D341Med (cell line): ENCODE measurements at places on chromosomes 4 and X.

GRCh38 chrX:150429594-150429993, 66.5 kb downstream of the MAMLD1 start:
- no peak for DNase-seq

DNA sequence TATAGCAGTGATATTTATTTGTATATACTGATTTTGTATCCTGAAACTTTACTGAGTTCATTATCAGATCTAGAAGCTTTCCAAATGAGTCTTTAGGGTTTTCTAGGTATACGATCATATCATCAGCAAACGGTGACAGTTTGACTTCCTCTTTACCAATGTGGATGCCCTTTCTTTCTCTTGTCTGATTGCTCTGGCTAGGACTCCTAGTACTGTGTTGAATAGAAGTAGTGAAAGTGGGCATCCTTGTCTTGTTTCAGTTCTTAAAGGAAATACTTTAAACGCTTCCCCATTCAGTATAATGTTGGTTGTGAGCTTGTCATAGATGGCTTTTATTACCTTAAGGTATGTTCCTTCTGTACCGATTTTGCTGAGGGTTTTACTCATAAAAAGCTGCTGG, 37.5 kb downstream of the CBR4 start:
- no peak for DNase-seq

- DNase-seq, result no peak
These were observed 41.1 kb downstream of the IL13RA2 start for GRCh38 chrX:114976292-114976691.

DNA sequence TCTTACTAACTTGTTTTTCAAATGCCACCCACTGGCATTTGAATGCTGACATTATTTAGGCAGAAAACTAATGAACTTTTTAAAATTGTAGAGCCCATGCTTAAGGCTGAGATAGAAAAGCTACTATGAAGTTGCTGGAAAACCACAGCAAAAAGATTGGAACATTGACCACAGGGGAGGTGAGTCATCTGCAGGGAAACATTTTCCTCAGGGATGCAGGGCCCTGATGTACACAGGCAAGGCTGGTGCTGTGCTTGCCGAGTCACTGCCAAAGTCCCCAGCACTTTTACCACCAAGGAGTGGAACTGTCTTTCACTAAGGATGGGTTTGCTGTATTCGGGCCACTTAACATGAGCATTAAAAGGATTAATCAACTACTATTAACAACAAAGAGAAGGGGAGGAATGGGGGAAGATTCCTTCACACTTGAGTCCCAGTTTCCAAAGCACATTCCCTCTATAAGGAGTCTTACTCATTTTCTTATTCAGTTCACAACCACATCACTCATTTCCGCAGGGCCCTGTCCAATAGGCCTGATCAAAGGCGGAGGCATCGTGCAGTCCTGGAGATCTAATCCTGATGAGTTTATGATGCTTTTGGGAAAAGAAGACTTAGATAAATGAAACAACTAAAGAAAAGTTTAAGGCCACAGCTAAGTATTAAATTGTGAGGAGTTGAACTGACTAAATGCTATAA, 202.9 kb upstream of the NPY2R start:
- DNase-seq, result no peak

- no peak for DNase-seq
These were observed 66.8 kb downstream of the HHIP start for GRCh38 chr4:144712775-144713174.
